CD4-positive, CD25-positive, alpha-beta regulatory T cell (primary cell): ENCODE measurements at places on chromosomes 16 and 17. TPM values are rescaled to one million over a fixed set of nuclear protein-coding genes. Genes with fewer than 3 reads are reported as not detected.

DNA sequence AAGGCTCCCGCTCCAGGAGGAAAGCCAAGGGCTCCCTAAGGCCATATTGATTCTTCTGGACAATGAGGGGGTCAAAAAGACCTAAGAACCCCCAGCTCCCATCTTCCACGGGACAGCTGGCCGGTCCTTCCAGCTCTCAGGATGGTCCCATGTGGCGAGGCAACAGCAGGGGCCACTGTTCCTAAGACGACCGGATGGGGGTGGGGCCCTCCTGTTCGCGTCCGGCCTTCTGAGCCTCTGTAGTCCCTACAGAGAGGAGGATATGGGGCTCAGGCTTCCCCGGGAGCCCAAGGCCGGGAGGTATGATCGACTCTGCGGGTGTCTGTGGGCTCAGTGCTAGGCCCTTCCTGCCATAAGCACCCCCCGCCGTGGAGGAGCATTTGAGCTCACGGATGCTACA, 6.0 kb upstream of the DCXR start:
- no peak for DNase-seq
- H3K27ac ChIP-seq = no peak overlapping the region
- no peaks in the 10 kb centered on the region for H3K27me3 ChIP-seq

DNA sequence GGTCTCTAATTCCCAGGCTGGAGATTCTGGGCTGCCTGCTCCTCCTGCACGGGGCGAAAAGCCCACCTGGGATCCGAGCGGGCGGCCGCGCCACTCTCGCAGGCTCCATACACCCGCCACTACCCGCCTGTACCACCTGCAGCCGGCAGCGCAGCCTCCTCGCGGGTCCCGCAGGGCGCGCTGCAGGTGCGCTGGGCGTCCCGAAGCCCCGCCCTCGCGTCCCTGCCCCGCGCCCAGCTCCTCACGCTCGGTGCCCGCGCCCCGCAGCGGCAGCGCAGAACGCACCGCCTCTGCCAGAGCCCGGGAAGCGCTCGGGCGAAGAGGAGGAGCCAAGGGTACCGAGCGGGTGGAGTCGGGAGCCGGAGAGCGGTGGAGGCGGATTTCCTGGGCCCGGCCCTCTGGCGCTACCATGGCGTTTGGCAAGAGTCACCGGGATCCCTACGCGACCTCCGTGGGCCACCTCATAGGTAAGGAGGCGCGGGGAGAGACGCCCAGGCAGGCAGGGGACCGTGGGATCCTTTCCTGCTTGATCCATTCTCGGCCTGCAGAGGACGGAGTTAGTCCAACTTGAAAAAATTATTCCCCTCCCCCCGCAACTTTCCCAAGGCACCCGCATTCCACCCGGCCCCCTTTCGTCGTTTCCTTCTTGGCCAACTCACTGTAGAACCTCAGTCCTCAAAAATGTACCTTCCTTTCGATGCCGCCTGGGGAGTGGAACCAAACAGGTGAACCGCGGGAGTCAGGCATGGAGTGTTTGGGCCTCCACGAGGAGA, at the start of gene TOM1L1:
TOM1L1 (plus strand) TSS at position 396 of the 773 bp plus-strand sequence; CDS start at position 410, 14 bp downstream.
- H3K4me1 ChIP-seq = peaks cover 8% of the 10 kb centered on the region
- H3K27ac ChIP-seq = no peak within 1 kb of the TSS
- H3K36me3 ChIP-seq = no peaks in the 10 kb centered on the region
- peaks cover 3% of the 10 kb centered on the region for H3K27me3 ChIP-seq

The LGALS9C gene
- not detected for total RNA-seq

The C17orf67 gene
- total RNA-seq = 6.2 TPM

- H3K4me3 ChIP-seq = no peak overlapping the region
- no peaks in the 10 kb centered on the region for H3K4me1 ChIP-seq
- no peak overlapping the region for H3K27ac ChIP-seq
- H3K27me3 ChIP-seq = no peaks in the 10 kb centered on the region
These were observed 77.0 kb downstream of the MYH13 start for GRCh38 chr17:10295728-10296343.

- no peaks in the 10 kb centered on the region for H3K4me1 ChIP-seq
- H3K4me3 ChIP-seq = no peak overlapping the region
- peaks cover 3% of the 10 kb centered on the region for H3K36me3 ChIP-seq
- H3K27ac ChIP-seq = no peak overlapping the region
These were observed 311.1 kb upstream of the TBX2 start for GRCh38 chr17:61088556-61088955.

GRCh38 chr16:67129422-67129821, 19.7 kb downstream of the PHAF1 start:
- no peak overlapping the region for H3K27ac ChIP-seq
- peaks cover 50% of the 10 kb centered on the region for H3K36me3 ChIP-seq
- no peak overlapping the region for H3K4me3 ChIP-seq
- H3K4me1 ChIP-seq = no peaks in the 10 kb centered on the region

- DNase-seq = no peak
- H3K4me3 ChIP-seq = no peak overlapping the region
- H3K4me1 ChIP-seq = no peaks in the 10 kb centered on the region
- H3K36me3 ChIP-seq = no peaks in the 10 kb centered on the region
- no peaks in the 10 kb centered on the region for H3K27me3 ChIP-seq
- H3K27ac ChIP-seq = no peak overlapping the region
These were observed 96.7 kb upstream of the FAM20A start for GRCh38 chr17:68697850-68698361.

- H3K4me1 ChIP-seq = no peaks in the 10 kb centered on the region
- no peaks in the 10 kb centered on the region for H3K27me3 ChIP-seq
- peaks cover 15% of the 10 kb centered on the region for H3K36me3 ChIP-seq
- H3K4me3 ChIP-seq = no peak overlapping the region
- DNase-seq = no peak
These were observed 81.0 kb downstream of the VPS53 start for GRCh38 chr17:633641-634101.

GRCh38 chr16:48963306-48963705, 318.3 kb downstream of the CBLN1 start:
- no peaks in the 10 kb centered on the region for H3K36me3 ChIP-seq
- no peaks in the 10 kb centered on the region for H3K27me3 ChIP-seq
- no peak overlapping the region for H3K4me3 ChIP-seq
- no peak overlapping the region for H3K27ac ChIP-seq

DNA sequence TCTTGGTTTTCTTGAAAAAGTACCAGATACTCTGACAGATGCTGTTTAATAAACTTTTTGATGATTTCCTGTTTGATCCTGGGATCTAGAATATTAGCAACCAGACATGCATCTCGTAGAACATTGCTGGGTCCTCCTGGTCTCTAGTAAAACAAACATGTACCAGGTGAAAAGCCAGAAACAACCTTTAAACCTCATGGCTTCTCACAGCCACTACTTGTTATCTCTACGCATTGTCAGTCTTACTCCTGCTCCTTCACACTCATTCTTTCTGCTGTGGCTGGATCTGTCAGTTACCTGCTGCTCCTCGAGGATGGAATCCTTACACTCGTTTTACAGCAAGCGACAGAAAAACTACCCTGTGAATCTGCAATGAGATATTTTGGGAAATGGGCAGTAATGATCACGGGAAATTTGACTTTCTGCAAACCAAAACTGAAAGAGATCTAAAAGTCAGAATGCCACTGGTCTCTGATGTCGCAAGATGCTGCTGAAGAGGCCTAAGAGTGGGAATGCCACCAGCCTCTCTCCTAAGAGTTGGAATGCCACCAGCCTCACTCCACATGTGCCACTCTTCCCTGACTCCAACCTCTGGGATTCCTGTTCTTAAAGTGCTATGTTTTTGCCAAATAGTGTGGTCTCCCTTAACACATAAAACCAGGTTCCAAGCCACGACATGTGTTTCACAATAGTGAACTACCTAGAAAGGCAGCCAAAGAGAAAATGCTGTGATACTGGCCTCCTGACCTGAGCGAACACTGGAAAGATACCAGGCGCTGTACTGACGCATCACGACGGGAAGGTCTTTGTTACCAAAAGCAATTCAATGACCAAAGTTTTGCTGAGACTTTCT, 86.3 kb downstream of the VPS53 start:
- H3K27ac ChIP-seq = no peak overlapping the region
- no peaks in the 10 kb centered on the region for H3K4me1 ChIP-seq
- H3K36me3 ChIP-seq = peaks cover 50% of the 10 kb centered on the region
- no peak overlapping the region for H3K4me3 ChIP-seq
- no peak for DNase-seq

GRCh38 chr16:24589997-24590396, 50.6 kb downstream of the RBBP6 start:
- H3K27me3 ChIP-seq = no peaks in the 10 kb centered on the region
- no peaks in the 10 kb centered on the region for H3K36me3 ChIP-seq
- no peak for DNase-seq
- no peak overlapping the region for H3K27ac ChIP-seq

GRCh38 chr17:1783271-1783670, 21.4 kb downstream of the SERPINF1 start:
- H3K4me1 ChIP-seq = no peaks in the 10 kb centered on the region
- H3K27me3 ChIP-seq = no peaks in the 10 kb centered on the region
- no peak for DNase-seq
- H3K36me3 ChIP-seq = peaks cover 72% of the 10 kb centered on the region
- no peak overlapping the region for H3K27ac ChIP-seq
- H3K4me3 ChIP-seq = no peak overlapping the region

The SRSF1 gene
- total RNA-seq = 114 TPM

- H3K27me3 ChIP-seq = no peaks in the 10 kb centered on the region
- H3K36me3 ChIP-seq = peaks cover 81% of the 10 kb centered on the region
- no peaks in the 10 kb centered on the region for H3K4me1 ChIP-seq
These were observed 13.7 kb downstream of the METTL22 start for GRCh38 chr16:8634991-8635736.

GRCh38 chr16:2086812-2087747, 39.3 kb downstream of the TSC2 start:
- no peak overlapping the region for H3K27ac ChIP-seq
- no peak for DNase-seq
- H3K36me3 ChIP-seq = peaks cover 19% of the 10 kb centered on the region
- H3K4me1 ChIP-seq = no peaks in the 10 kb centered on the region
- H3K4me3 ChIP-seq = no peak overlapping the region

DNA sequence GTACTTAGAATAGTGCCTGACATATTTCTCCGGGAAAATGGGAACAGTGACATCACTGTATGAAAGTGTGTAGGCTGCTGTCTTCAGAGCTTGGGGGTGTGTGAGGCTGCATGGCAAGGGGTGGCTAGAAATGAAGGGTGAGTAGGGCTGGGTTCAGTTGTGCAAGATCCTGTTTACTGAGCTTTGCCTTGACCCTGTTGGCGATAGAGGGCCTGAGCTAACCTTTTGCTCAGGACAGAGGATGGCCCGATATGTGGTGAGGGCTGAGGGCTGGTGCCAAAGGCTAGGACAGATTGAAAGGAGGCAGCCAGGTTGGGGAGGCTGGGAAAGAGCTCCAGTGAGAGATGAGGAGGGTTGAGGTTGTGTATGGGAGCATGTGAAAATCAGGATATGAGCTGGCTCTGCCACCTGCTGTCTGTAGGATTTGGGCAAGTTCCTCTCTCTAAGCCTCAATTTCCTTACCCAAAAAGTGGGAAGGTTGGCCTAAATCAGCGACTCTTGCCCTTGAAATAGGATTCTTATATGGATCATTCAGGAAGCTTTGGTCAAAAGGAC, 6.0 kb upstream of the CCL1 start:
- DNase-seq = no peak
- H3K27me3 ChIP-seq = peaks cover 7% of the 10 kb centered on the region
- H3K4me1 ChIP-seq = no peaks in the 10 kb centered on the region
- no peaks in the 10 kb centered on the region for H3K36me3 ChIP-seq
- no peak overlapping the region for H3K27ac ChIP-seq
- no peak overlapping the region for H3K4me3 ChIP-seq

DNA sequence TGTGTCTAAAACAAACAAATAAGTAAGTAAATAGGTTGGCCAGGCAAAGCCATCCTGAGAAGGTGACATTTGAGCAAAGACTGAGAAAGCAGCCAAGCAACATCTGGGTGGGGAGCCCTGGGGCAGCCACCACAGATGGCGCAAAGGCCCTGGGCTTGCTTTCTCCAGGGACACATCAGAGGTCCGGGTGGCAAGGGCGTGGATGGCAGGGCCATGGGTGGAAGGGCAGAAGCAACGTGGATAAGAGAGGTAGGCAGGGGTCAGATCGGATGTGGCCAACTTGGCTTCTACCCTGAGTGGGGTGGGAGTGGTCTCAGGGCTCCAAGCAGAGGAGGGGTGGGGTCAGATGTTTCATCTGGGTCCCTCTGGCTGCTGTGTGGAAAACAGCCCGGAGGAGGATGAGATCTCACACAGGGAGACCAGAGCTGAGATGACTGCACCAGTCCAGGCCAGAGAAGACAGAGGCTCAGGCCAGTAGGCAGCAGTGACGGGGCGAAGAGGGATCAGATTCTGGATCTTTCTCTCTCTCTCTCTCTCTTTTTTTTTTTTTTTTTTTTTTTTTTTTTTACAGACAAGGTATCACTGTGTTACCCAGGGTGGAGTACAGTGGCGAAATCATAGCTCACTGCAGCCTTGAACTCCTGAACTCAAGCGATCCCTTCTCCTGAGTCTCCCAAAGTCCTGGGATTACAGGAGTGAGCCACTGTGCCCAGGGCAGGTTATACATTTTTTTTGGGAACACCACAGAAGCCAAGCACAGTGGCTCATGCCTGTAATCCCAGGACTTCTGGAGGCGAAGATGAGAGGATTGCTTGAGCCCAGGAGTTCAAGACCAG, 6.1 kb upstream of the SPN start:
- no peak overlapping the region for H3K27ac ChIP-seq
- no peak overlapping the region for H3K4me3 ChIP-seq
- no peak for DNase-seq

- H3K4me3 ChIP-seq = no peak overlapping the region
- no peaks in the 10 kb centered on the region for H3K27me3 ChIP-seq
- no peak for DNase-seq
- H3K36me3 ChIP-seq = no peaks in the 10 kb centered on the region
- no peak overlapping the region for H3K27ac ChIP-seq
These were observed 10.6 kb downstream of the CA10 start for GRCh38 chr17:52147872-52148271.

GRCh38 chr17:8073627-8074484, 13.7 kb downstream of the ALOX12B start:
- peaks cover 19% of the 10 kb centered on the region for H3K27me3 ChIP-seq
- DNase-seq = peak; percentile 79
- H3K4me1 ChIP-seq = peaks cover 22% of the 10 kb centered on the region

DNA sequence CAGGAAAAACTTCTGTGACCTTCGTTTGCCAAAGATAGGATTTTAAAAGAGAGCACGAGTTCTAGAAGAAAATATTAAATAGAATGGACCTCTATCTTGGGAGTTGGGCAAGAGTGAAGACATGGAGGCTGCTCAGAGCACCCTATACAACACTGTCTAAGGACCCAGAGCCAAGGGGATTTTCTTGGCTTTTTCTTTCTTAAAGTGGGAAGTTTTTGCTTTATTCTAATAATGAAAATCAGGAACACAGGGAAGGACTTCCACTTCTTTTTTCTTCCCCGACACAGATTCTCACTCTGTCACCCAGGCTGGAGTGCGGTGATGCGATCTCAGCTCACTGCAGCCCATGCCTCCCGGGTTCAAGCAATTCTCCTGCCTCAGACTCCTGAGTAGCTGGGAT, 94.1 kb downstream of the ZNF778 start:
- no peak overlapping the region for H3K27ac ChIP-seq
- peaks cover 33% of the 10 kb centered on the region for H3K36me3 ChIP-seq
- DNase-seq = no peak
- H3K4me1 ChIP-seq = peaks cover 72% of the 10 kb centered on the region
- no peaks in the 10 kb centered on the region for H3K27me3 ChIP-seq

GRCh38 chr17:50036455-50037261, 19.3 kb upstream of the ITGA3 start:
- no peaks in the 10 kb centered on the region for H3K27me3 ChIP-seq
- H3K27ac ChIP-seq = no peak overlapping the region
- H3K4me3 ChIP-seq = no peak overlapping the region
- no peaks in the 10 kb centered on the region for H3K36me3 ChIP-seq
- DNase-seq = no peak
- H3K4me1 ChIP-seq = no peaks in the 10 kb centered on the region
